ENCODE measurements at places on chromosomes 12 and 14.

GRCh38 chr14:69688299-69688649 lies 76.9 kb downstream of the SUSD6 start:
- DNase-seq, result no peak

DNA sequence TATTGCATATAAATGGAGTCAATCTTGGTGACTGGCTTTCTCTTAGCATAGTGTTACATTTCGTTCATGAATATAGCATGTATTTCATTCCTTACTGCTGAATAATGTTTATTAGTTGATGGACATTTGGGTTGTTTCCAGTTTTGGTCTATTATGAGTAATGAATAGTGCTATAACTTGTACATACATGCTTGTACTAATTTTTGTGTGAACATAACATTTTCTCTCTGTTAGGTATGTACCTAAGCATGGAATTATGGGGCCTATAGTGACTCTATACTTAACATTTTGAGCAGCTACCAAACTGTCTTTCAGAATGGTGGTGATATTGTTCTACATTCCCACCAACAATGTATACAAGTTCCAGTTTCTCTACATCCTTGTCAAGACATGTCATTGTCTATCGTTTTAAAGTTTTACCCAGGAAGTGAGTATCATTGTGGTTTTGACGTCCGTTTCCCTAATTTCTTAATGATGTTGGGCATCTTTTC lies 23.1 kb downstream of the ATP2A2 start:
- no peak for DNase-seq

GRCh38 chr14:103908580-103908979 lies 19.7 kb upstream of the TDRD9 start:
- no peak for DNase-seq

DNA sequence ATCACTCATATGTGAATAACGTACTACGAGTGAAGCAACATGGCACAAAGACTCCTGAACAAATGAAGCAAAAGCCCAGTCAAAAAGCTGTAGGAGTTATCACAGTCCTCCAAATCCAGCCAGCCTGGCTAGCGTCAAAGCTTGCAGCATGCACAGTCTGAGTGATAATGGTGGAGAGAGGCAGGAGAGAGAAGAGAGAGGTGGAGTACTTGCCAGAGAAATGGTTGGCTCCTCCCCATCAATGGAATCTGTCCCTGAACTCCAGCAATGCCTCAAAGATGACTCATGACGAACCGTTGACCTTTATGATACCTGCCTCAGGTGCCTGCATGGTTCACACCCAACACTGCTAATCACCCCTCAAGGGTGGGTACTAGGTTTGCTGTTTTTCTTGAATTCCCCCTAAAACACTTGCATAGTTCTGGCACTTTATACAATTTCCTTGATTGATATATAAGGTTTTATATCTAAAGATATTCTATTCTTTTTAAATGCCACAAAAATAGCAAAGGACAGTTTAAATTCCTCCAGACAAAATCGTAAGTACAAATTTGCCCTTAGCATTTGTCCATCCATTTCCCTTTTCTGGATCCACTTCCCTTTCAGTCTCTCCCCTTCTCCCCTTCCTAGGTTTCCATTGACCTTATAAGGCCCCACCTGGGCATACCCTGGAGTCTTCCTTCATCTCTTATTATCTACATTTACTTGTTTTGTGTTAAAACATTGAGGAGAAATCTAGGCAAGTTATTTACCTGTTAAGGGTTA lies 10.2 kb downstream of the ARHGDIB start:
- no peak for DNase-seq

DNA sequence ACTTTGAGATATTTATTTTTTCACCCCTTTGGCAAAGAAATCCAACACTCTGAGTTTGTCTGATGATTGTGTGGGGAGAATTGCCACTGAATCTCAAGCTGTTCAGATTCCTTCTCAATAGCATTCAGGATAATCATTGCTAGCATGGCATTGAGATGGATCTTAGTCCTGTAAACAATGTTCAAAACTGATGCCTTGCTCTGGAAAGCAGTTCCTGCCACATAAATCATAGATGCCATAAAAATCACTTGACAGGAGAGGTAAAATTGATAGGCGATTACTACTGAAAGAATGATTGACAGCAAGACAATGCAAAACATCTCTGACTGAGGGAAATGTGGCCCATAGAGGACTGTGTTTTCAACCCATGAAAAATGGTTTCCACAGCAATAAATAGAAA lies 915.6 kb downstream of the TRHDE start:
- DNase-seq, result no peak

GRCh38 chr14:85873006-85873405 lies 343.1 kb downstream of the FLRT2 start:
- DNase-seq, result no peak

GRCh38 chr12:94689002-94689645 lies 38.8 kb upstream of the TMCC3 start:
- DNase-seq, result peak; percentile 21

DNA sequence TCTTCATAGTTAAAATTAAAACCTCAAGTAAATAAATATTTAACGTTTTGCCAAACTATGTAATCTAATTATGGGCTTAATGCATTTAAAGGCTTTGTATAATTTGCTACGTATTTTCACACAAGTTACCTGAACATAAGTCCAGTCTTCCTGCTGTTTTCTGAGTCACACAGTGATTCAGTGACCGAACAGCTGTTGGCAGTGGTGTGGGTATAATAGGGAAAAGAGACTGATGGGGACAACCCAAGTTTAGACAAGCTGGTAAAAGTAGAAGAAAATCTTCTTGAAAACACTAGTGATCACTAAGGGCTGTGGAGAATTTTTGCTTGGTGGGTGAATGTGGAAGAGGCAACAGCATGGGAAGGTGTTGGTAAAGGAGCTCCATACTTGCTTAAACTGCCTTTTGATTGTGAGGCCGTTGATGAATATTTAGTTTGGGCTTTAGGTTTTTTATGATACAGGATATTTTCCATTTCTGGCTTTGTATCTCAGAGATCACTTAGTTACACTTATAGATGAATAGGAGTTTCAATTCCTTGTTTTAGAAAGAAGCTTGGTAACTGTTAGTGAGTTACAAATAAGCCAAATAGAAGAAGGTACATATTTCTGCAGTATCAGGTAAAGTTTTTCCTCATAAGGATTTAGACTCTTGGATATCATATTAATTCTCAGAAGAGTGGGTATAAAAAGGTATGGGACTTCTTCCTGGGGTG lies 23.9 kb downstream of the LRRK2 start:
- no peak for DNase-seq

DNA sequence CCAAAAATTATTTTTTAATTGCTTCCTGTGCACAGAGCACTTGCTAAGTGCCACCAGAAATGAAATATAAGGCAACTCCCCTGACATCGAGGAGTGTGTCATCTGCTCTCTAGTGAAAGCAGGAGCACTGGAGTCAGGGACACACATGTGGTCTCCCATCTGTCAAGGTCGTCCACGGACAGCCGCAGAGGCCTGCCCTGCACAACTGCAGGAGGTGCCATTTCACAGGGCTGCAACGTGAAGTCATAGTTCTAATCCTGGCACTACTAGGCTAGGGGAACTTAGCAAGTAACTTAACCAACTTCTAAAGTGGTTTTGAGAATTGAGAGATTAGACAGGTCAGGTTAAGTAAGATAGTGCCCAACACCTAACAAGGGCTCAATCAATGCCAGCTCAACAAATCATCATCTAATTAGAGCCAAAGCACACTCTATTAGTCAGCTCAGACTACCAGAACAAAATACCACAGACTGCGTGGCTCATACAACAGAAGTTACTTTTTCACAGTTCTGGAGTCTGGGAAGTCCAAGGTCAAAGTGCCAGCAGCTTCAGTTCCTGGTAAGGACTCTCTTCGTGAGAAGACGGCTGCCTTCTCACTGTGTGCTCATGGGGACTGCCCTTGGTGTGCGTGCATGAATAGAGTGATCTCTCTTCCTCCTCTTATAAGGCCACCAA lies 30.7 kb downstream of the FOXN3 start:
- DNase-seq, result peak; percentile 20

DNA sequence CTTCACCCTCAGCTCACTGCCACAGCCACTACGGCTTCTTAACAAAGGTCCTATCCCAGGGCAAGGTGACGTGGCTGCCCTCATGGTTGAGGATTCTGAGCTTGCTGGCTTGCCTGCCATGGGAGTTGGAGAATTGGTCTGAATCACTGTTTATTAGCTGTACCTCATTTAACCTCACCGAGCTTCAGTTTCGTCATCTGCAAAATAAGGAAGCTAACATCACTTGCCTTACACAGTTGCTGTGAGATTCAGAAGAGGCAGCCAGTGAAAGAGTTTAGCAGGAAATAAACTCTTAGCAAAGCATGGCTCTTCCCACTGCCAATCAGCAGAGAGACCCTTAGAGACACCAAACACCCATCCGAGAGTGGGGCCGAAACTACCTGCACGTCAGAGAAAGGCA lies 90.1 kb upstream of the KCNA1 start:
- DNase-seq, result peak; percentile 66

DNA sequence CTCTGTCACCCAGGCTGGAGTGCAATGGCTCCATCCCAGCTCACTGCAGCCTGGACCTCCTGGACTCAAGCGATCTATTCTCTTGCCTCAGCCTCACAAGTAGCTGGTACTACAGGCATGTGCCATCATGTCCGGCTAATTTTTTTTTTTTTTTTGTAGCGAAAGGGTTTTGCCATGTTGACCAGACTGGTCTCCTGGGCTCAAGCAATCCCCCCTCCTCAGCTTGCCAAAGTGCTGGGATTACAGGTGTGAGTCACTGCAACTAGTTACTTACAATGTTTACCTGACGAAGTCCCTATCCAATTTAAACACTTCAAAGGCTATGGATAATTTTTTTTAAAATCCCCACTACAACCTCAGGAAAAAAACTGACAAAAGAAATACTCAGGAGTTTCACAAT lies 1.8 kb downstream of the KRR1 start:
- DNase-seq, result no peak

DNA sequence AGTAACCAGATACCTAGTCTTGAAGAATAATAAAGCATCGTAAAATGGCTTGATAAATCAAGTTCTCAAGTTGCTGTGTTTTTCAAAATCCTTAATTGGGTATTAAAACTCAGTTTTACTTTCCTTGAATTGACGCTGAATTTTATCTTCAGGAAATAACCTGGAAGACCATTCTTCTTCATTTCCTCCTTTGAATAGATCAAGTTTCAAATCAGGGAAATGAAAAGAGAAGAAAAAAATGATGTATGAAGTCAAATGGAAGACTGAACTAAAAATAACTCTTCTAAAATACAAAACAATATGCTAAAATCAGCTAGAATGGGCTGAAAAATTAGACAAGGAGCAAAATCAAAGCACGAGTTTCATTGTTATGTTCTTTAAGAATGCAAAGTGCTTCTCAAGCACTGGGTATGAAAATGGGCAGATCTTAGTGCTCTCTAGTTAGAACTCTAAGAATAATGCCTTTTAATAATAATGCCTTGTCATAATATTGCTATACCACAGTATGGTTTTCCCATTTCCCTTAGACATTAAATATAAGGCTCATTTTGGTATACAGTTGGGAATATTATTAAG lies 54.6 kb upstream of the CLEC14A start:
- DNase-seq, result no peak

- no peak for DNase-seq
These were observed 1.8 kb downstream of the PHC1 start for GRCh38 chr12:8916154-8916553.

GRCh38 chr14:105180592-105181548 lies at the start of gene NUDT14:
Gene NUDT14, minus strand, starts transcription at chr14:105181312. Its CDS starts 103 bp downstream, at chr14:105181209.
- DNase-seq, result peak; percentile 98

GRCh38 chr12:97464385-97465321 lies 2.0 kb downstream of the RMST start:
- DNase-seq, result no peak

DNA sequence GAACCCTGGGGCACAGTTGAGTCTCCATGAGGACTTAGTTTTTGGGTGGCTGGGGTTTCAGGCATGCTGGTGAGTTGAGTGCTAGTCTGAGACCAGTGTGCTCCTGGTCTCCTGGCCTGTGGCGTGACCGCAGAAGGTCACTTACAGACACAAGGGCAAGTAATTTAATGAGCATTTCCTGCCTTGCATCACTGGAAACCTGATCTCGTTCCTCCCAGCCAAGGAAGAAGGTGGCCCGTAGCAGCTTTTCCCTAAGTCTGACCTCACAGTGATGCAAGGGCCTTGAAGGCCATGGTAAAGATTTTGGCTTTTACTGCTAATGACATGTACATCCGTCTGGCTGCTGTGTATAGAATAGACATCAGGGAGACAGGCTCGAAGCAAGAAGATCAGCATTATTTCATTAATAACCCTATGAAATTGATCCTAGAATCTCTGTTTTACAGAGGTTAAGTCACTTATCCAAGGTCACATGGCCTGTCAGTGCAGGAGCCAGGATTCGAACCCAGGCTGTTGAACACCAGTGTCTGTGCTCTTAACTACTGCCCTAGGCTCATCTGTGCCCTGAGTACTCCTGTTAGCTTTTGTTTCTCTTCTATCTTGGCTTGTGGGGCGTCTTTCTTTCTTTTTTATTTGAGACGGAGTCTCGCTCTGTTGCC lies 4.6 kb downstream of the TMEM120B start:
- no peak for DNase-seq

GRCh38 chr12:123888989-123889388 lies 83.6 kb downstream of the CCDC92 start:
- DNase-seq, result no peak

DNA sequence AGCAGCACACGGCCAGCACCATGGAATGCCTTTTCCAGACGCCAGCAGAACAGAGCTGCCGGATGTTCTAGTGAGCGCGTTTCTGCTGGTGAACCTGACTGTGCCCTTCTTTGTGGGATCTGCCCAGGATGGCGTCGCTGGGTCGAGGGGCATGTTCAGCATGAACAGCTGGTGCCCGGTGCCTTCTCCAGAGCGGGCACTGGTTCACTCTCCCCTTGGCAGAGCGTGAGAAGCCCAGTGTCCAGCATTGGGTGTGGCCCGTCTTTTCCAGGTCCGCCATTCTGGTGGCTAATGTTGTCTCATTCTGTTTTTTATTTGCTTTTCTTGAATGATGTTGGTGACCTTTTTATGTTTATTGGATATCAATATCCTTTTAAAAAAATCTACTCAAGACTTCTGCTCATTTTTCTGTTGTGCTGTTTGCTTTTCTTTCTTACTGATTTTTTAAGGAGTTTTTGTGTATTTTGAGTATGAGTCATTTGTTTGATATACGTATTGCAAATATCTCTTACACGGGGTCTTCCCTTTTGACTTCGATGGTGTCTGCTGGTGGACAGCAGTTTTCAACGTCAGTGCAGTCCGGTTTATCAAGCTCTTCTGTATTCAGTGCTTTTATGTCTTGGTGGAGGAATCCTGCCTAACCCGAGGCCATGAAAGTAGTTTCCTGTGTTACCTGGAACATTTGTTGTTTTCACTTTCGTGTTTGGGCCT lies 74.3 kb downstream of the ADGRD1 start:
- no peak for DNase-seq

DNA sequence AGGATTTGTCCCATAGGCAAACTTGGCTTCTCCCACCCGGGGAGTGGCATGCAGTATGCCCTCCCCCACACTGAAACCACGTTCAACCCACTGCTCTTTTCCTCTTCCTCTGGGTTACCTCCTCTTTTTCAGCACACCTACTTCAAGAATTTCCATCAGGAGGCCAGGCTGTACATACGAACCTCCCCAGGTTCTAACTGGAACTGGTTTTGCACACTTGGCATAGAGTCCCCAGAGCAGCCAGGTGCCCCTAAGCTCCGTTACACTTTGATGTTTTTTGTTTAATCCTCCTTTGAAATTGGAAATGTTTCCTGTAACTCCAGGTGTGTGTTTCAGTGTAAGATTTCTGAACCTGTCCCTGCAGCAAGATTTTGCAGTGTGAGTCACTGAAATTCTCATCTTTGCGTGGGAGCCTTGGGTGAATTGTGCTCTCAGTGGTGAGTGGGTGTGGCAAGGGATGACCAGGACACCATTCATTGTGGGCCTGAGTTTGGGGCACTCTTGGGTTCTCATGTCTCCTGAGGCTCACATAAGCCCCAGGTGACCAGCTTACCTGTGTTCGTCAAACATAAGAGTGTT lies 18.2 kb downstream of the CD9 start:
- no peak for DNase-seq
